Foreskin keratinocyte (primary cell): ENCODE measurements at places on chromosomes 7 and 10. TPM values are rescaled to one million over a fixed set of nuclear protein-coding genes. Genes with fewer than 3 reads are reported as not detected.

The C10orf105 gene
- not detected in 2 replicates for total RNA-seq

The CRHR2 gene
- not detected in 2 replicates for total RNA-seq

- no peak for DNase-seq
These were observed 35.4 kb upstream of the CDK14 start for GRCh38 chr7:90560730-90561129.

- no peak for DNase-seq
These were observed 60.9 kb downstream of the MAD1L1 start for GRCh38 chr7:2171855-2172254.

DNA sequence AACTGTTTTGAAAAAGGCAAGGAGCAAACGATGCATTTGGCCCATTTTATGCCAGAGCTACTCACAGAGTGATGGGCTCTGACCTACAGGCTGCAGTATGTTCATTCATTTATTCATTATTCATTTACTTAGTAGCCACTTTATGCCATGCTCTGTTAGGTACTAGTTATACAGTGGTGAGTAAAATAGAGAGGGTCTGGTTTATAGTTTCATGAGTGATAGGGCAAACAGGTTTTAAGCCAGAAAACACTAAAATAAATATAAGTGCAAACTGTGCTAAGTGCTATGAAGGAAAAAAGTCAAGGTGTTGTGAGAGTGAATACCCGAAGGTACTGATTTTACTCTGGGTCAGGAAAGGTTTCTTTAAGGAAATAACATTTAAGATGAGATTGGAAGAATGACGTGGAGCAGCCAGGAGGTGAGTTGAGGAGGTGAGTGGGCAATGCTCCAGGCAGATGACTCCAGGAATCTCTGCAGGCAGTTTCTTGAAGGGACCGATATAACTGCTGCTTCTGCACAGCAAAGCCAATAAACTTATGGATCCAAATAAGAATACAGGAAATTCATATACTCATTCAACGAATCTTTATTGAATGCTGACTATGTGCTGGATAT, 56.9 kb upstream of the FAM133B start:
- DNase-seq = no peak

The HMX2 gene
- total RNA-seq = not detected in 2 replicates

The GFRA1 gene
- total RNA-seq = 0.03 TPM in 1 of 2 replicates, not detected in the other

The KLHDC10 gene
- 17.8 and 19.9 TPM in 2 replicates for total RNA-seq

The TAS2R3 gene
- 0.25 and 0.44 TPM in 2 replicates for total RNA-seq

The CDC14C gene
- total RNA-seq = 0.04 TPM in 1 of 2 replicates, not detected in the other

DNA sequence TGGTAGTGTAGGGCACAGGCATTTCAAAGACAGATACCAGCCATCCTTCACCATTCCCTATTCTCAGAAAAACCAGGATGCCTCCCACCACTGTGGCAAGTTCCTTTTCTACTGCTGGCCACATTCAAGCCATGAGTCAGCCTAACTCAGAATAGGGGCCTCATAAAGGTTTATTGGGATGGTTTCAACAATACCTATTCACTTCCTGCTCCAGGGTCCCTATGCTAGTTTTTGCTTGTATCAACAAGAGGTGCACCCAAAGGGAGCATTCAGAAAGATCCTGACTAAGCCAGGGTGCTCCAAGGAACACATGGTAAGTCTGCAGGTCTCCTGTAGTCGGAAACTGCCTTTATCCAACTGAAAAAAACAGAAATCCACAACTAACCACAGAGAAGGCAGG, 76.9 kb upstream of the EGR2 start:
- DNase-seq = peak; percentile 51
